ENCODE measurements at places on chromosomes 3 and 15.

GRCh38 chr3:43996379-43997301, 245.0 kb upstream of the TOPAZ1 start:
- DNase-seq = no peak

- no peak for DNase-seq
Measured at GRCh38 chr3:8525893-8526292, 24.3 kb downstream of the LMCD1 start.

GRCh38 chr3:51896607-51897305, 6.4 kb downstream of the IQCF1 start:
- no peak for DNase-seq

- DNase-seq = no peak
Measured at GRCh38 chr3:168870892-168871291, 775.2 kb upstream of the GOLIM4 start.

DNA sequence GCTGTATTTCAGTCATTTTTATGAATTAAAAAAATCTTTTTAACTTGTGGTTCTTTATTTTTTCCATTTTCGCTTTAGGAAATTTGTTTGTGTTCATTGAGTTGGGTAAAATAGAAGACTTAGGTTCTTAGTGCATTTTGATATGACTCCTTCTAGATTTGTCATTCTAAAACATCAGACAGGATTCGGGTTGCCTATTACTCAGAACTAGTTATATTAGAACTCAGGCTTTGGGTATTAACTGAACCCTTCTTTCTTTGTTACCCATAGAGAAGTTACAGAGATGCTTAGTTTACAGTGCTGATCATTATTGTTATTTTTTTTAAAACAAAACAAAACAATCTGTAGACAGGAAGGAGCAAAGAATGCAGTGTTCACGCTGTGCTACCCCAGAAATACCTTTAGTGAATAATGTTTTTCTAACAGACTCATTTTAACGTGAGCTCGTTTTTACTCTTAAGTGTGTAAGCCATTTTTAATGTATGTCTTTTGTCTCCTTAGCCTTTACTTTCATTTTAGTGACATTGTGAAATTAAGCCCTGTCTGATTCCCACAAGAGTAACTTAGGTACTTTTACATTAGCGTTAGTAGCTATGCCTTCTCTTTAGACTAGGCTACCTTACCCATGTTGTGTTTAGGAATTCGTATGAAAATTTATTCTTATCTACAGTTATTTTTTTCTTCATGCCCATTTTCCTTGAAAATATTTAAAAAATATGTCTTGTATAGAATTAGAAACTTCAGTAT, 53.4 kb downstream of the CMC1 start:
- DNase-seq = no peak

DNA sequence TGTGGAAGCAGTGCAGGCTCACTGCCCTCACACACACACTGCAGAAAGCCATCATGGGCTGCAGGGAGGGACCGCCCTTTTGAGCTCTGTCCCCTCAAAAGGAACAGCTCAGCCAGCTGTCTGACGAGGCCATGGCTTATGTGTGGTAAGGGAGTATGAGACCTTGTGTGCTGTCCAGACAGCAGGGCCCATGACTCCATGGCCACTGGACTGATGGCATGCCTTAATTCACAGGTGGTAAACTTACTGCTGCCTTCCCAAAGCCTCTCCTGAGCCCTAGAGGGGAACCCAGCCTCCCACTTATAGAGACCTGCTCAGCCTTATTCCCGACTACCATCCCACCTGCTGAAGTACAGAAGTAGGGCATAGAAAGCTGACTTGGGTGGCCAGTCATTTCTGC, 5.6 kb downstream of the FAM240A start:
- DNase-seq = no peak

- DNase-seq = no peak
Measured at GRCh38 chr3:189288348-189289235, 116.8 kb downstream of the TPRG1 start.

DNA sequence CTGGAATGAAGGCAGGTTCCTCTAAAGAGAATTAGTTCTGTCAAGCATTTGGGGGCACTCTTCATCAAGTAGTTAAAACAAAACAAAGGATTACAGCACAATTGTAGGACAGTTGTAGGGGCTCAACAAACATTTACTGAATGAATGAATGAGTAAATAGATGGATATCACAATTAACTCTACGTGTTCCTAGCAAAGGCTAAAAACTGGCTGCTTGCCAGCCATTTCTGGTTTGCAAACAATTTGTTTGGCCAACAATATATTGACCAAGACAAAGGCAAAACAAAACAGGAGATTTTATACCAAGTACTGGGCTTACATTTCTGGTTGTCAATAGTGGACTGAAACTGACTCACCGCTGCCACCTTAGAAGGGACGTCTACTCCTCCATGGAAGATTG, 116.8 kb downstream of the ZNF280D start:
- no peak for DNase-seq

- DNase-seq = no peak
Measured at GRCh38 chr3:175818811-175819464, 959.8 kb downstream of the NAALADL2 start.

GRCh38 chr3:47984075-47984728, 32.0 kb downstream of the MAP4 start:
- no peak for DNase-seq

- DNase-seq = no peak
Measured at GRCh38 chr3:188658606-188659005, 504.6 kb downstream of the LPP start.

DNA sequence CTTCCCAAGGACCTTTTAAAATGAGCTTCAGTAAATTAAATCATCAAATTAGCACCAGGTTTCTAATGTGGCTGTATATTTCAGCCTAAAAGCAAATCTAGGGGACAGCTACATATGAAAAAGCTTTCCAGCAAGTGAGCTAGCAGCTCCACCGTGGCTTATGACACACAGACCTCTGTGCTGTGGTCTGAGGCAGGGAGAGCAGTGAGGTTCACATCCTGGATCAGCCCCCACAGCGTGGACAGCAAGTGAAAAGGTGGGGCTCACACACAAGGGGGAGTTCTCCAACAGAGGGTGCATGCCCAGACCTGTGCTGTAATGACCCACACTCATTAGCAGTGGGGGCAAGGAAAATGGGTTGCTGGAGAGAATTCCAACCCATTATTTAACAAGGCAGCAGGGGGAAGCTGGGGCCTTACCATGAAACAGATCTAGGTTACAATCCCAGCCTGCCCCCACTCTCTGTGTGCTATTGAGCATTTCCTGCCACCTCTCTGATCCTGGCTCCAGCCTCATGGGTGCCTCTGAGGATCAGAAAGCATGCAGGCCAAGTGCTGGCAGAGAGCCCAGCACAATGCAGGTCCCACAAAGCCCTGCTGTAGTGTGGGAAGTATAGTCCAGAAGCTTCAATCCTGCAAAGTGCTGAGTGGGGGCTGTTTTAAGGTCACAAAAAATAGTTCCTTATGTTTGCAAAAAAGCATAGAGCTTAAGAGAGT, 48.2 kb downstream of the RASGRF1 start:
- DNase-seq = no peak

DNA sequence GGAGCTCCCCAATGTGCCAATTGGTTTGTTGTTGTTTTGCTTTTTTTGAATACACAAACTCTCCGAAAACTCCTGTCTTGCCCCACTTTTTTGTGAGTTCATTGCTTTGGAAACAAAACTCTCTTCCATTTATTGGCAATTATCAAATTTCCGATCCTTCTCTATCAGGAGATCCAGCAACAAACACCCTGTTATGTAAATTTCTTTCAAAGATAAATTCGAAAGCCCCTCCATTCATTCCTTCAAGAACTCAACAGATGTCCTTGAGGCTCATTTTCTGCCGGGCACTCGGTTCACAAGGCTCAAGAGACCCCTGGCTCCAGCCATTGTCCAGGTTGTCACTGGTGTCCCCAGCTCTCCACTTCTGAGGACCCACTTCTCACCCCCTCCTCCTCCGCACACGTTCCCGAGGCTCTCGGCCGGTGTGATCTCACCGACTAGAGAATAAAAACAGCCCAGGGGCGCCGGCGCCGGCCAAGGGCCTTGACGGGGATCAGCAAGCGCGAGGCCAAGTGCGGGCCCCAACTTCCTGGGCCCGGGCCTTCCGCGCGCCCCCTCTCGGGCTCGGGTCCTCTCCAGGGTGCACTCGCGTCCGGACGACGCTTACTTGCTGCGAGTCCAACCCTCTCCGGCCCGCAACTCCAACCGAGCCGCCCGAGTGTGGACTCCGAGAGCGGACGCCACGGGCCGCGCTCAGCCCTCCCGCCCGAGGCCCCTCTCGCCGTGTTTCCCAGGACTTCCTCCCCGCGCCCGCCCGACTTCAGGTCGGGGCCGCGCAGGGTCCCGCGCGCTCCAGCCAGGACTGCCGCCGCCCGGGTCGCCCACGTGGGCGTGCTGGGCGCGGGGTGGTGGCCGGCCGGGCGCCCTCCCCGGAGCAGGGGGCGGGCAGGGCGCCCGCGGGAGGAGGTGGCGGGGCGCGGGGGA, 533 bp upstream of the SMAD3 start:
- no peak for DNase-seq

DNA sequence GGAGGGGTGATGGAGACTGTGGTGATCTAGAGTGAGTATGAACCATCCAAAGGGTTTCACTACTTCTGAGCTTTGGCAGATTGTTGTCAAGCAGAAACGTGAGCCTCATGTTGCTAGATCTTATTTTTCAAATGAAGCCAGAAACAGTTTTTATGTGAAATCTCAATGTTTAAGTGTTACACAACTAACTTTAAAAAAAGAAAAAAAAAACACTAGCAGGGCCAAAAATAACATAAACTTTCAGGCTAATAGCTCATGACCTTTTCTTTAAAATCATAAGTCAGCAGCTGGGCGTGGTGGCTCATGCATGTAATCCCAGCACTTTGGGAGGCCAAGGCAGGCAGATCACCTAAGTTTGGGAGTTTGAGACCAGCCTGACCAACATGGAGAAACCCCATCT, 2.1 kb upstream of the HTR3D start:
- no peak for DNase-seq

DNA sequence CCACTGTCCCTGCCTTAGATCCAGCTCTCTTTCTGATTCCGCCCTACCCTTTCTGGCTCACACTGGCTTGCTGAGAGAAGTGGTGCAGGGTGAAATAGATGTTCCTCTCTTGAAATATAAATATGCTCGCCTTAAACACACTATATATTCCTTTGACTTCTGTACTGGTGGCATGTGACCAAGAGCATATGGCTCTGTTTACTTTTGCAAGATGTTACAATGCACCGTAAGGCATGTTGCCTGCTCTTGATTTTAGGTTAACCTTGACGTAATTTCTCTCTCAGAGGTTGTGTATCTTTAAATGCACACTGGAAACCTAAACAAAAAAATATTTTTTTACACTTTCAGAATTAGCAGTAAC, 749 bp downstream of the RSRC1 start:
- DNase-seq = no peak

- DNase-seq = no peak
Measured at GRCh38 chr15:41659855-41660234, 360 bp upstream of the MGA start.

DNA sequence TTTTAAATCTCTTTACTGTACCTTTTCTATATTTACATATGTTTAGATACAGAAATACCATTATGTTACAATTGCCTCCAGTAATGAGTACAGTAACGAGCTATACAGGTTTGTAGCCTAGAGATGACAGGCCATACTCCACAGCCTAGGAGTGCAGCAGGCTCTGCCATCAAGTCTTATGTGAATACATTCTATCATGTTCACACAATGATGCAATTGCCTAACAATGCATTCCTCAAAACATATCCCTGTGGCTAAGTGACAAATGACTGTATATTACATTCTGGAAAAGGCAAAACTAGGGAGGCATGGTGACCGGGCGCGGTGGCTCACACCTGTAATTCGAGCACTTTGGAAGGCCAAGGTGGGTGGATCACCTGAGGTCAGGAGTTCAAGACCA, 192.4 kb upstream of the IGF1R start:
- no peak for DNase-seq

- no peak for DNase-seq
Measured at GRCh38 chr3:188734395-188734794, 437.4 kb upstream of the TPRG1 start.

- DNase-seq = no peak
Measured at GRCh38 chr3:46456118-46456517, 8.6 kb downstream of the LTF start.

DNA sequence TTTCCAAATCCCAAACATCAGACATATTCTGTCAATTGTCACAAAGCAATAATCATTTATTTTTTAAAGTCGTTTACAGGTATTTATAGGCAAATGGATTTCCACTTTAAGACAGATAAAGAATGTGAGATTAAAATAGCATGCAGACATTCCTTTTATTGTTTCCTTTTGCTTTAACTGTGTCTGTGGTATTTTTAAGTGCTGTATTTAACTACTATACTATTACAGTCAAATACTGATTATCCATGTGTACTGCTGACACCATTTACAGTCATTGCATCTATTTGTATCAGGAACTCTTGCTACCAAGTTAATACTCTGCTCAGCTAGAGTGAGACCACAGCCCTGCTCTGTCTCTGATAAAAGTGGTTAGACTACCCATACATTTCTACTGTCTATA, 12.8 kb upstream of the CEP152 start:
- DNase-seq = no peak

DNA sequence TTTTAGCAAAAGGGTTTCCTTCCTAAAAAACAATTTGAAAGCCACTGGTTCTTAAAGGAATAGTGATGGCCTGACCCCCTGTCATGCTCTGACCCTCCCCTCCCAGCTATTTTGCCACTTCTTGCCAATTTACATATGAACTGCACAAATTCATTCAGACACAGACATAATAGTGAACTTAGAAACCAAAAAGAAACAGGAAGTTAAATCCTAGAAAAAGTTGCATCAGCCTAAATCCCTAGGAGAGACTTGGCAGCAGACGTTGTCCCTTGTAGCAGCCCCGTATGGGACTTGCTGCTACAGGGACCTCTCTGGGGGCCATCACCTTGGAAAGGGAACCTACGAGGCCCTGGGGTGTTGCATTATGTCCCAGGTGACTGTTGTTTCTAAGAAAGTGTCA, 14.3 kb upstream of the PDE8A start:
- no peak for DNase-seq

- no peak for DNase-seq
Measured at GRCh38 chr3:136120373-136121348, 75.5 kb downstream of the MSL2 start.

- DNase-seq = no peak
Measured at GRCh38 chr15:48888191-48888590, 10.3 kb downstream of the EID1 start.

GRCh38 chr15:69881766-69882165, 216.0 kb downstream of the TLE3 start:
- no peak for DNase-seq

- DNase-seq = no peak
Measured at GRCh38 chr3:114308377-114308776, 14.5 kb downstream of the TIGIT start.

GRCh38 chr15:80779658-80780415, 667 bp downstream of the CEMIP start:
- DNase-seq = no peak

GRCh38 chr15:73225358-73226015, 143.3 kb downstream of the HCN4 start:
- DNase-seq = no peak

- no peak for DNase-seq
Measured at GRCh38 chr15:95825208-95825607, 505.3 kb upstream of the NR2F2 start.

DNA sequence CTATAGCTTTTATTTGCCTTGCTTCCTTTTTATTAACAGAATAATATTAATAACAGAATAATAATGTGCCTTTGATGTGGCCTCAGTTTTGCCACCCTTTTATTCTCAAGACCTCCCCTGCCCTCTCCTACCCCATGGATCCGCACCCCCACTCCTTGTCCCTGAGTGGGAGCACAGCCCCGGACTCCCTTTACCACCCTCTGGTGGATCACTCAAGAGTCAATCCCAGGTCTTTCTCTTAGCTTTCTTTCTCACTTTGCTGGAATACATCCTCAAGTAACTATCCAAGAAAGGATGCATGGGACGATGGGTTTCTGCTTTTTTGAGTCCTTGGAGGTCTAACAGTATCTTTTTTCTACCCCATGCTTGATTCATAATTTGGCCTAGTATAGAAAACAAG, 63.4 kb downstream of the KLF13 start:
- no peak for DNase-seq
